ENCODE measurements at places on chromosomes 2 and 18.
A peak's percentile ranks its signal among the peaks of the same experiment; 100 is the strongest.

DNA sequence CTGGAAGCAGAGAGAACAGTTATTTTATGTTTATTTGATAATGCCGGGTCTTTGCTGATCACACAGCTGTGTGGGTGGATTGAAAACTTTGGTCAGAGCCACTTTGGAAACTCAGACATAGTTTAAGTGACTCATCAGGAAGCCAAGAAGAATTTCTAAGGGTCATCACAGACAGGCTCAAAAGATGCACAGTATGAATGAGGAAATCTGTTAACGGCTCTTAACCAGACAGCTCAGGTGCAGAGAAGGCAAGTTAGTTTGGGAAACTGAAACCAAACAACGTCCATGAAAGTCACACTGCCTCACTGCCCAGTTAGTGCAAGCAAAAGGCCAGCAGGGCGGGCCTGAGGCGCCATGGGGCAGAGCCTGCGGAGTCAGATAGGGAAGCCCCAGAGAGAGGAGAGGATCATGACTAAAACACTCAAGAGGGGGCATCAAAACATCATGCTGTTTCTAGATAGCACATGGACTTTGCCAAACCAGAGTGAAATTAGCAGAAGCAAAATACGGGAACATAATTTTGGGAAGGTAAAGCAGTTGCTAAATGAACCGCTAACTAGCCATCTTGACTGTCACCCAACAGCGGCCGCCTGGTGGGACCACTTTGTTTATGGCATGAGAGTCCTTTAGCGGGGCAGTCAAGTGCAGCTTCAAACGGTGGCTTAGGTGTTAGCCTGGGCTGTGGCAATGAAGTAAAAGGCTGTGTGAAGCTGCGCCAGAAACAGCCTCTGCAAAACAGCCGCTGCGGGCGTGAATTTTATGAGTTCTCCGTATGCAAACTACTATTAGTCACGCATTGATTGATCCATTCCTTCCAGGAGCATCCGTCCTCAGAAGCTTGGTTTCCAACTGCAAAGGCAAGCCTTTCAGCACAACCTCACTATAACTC, 101.2 kb downstream of the KCTD18 start:
- peak; percentile 95 for DNase-seq

GRCh38 chr18:55110436-55110835, 151.2 kb upstream of the CCDC68 start:
- DNase-seq = no peak

DNA sequence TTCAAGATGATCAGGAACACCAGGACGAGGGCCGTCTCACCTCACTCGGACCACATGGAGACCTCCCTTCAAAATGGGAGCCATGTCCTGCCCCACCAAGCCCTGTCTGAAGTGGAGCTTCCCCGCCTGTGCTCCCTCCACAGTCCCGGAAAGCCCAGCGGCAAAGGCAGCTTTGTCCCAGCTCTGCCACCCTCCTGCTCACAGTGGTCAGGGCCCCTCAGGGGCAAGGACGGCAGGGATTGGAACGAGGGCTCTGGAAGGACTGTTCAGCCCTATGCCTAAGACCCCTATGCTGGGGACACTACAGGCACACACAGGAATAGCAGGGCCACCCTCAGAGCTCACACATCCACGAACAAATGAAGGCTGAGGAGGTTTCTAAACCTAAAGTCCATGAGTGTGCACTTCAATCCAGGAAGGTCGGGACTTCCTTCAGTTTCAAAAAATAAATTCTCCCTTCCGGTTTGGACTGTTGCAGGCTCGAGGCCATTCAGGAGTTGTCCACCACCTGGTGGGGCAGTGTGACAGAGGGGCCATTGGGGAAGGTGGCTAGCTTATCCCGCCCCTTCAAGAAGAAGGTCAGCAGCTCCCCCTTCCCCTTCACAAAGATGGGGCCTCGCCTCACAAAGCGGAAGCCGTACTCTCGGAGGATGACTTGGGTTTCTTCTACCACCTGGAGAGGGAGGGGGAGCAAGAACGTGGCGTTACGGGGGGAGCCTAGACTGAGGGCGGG, 26.4 kb downstream of the CENPO start:
- no peak for DNase-seq

DNA sequence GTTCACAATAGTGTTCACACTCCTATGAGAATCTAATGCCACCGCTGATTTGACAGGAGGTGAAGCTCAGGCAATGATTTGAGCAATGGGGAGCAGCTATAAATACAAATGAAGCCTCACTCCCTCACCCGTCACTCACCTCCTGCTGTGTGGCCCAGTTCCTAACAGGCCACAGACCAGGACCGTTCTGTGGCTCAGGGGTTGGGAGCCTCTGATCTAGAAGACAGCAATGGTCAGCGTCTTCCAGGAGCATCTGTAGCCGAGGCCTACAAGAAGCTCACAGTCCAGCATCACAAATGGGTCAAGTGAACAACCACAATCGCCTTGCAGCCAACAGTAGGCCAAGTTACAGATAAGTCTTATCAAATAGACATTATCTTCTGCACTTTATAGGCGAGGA, 110.0 kb upstream of the SLC66A3 start:
- no peak for DNase-seq

DNA sequence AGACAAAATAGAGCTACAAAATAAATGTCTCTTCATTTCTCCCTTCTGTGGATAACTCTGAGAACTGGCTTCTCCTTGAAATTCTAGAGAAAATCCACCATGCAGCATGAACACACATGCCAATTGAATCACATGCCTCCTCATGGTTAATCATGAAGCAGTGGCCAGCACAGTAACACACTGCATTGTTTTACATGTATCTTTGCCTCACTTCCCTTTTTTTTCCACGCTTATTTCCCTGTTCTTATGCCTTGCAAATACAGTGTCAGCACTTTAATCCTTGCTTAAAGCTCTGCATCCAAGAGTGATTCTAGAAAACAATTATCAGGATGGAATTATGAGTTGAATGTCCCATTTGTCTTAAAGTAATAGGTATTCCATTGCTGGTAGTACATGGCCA, 50.3 kb upstream of the ZBTB7C start:
- DNase-seq = no peak

- DNase-seq = no peak
Observed at GRCh38 chr2:84800194-84800805, 80.6 kb downstream of the TRABD2A start.

DNA sequence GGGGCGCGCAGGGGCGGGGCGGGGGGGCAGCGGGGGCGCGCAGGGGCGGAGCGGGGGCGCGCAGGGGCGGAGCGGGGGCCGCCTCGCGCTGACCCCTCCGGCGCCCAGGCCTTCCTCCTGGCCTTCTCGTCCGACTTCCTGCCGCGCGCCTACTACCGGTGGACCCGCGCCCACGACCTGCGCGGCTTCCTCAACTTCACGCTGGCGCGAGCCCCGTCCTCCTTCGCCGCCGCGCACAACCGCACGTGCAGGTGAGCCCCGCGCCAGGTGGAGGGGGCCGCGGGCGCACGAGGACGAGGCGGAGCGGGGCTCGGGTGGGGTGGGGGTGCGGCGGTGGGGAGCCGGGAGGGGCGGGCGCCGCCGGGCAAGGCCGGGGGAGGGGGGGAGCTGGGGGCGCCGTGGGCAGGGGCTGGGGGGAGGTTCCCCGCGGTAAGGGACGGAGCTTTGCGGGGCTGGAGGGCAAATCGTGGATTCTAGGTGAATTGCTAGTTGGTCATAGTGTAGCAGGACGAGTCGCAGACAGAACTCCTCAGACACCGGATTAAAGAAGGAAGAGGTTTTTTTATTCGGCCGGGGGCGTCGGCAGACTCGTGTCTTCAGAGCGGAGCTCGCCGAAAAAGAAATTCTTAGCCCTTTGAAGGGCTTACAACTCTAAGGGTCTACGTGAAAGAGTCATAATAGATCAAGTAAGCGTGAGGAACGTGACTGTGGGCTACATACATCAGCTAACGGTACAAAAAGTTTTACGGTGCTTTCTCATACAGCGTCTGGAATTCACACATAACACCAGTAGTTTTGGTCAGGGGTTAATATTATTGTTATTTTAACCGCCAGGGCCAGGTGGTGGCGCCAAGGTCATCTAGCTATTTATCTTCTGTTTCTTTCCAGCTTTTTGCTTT, 29.9 kb downstream of the ANO7 start:
- peak; percentile 16 for DNase-seq

DNA sequence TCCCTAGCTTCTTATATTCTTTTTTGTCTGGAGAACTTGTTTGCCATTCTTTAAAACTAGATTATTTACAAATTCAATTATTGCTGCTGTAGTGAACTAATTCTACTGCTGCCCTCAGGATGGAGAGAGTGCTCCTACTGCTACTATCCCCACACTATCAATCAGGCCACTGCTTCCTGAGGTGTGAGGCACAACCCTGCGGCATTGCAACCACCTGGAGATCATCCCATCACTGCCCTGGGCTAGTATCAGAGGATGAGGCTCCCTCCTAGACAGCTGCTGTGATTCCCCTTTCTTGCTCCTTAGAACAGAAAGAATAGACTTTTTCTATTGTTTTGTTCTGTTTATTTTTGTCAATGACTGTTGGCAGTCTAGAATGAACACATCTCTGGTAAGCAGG, 146.6 kb downstream of the CDH19 start:
- DNase-seq = no peak

- DNase-seq = no peak
Observed at GRCh38 chr2:231911381-231911780, 14.8 kb downstream of the NPPC start.

- DNase-seq = no peak
Observed at GRCh38 chr2:182867426-182868053, 1.1 kb upstream of the FRZB start.

- DNase-seq = no peak
Observed at GRCh38 chr2:48328159-48328809, 201.7 kb upstream of the STON1 start.

DNA sequence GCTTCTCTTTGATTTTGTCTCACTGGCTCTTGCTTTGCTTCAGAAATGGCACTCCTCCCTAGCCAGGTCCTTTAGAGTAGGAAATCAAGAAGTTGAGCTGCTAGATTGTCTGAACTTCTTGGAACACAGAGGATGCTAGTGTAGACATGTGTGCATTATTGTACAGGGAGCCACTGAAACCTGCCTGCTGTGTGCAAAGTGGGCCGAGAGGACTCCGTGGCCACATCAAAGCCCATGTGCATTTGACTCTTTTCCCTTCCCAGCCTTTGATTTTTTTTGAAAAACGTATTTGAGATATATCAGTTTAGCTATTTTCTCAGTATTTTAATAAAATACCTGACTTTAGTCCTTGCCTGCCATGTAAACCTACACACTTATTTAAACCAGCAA, 83.1 kb downstream of the TMEM247 start:
- no peak for DNase-seq

- DNase-seq = no peak
Observed at GRCh38 chr2:22078701-22079100, 954.9 kb downstream of the TDRD15 start.

DNA sequence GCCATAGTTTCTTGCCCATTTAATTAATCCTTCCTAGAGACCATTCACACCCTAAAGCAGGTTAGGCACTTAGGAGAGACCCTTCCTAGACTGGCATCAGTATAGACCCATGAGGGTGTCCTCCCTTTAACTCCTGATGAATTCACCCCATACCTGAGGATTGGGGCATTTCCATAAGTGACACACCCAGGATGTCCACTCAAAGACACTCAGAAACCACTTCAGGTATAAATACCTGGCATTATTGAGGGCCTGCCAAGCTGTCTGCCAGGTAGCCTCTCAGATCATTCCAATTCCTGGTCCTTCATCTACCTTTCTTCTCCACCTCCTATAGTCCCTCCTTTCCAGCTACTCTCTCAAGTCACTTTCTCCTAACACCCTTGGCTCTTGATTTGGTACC, 57.5 kb upstream of the SLC14A2 start:
- no peak for DNase-seq

DNA sequence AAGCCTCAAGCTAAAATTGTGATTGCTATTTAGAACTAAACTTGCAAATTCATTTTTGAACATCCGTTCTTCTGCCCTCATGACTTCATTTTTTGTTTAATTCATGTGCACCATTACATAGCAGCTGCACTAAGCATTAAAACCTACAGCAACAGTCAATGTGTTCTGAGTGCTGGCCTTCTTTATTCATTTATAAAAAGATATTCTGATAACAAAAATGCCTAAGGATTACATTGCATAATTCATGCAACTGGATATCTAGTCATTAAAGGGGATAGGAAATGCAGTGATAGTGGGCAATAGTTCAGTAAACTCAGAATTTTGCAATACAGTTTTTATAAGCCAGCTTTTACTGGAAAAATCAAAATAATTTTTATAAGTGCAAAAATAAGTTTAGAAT, 294.4 kb upstream of the EPC2 start:
- peak; percentile 52 for DNase-seq

DNA sequence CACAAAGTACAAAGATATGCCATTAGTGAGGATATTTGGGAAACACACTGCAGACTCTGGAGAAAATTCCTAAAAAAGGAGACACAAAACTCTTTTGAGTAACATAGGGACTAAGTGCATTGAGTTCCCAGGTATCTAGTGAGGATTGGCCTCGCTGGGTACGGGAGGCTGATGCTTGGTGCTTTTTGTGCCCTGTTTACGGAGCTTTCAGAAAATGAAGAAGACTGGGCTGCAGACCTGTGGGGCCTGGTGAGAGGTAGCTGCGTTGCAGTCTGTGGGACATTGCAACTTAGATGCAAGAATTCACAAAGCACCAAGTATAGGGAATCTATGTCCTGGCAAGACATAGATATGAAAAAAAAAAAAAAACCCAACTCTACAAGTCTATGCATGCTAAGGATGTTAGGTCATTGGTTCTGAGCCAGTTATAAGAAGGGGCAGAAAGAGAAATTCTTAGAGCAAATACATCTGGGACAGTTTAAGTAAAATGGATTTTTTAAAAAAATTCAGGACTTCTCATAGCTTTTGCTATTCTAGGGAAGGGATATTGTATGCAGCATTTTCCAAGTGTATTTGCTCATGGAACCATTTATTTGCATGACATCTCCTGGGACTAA, 156.0 kb downstream of the SLC4A3 start:
- DNase-seq = no peak

GRCh38 chr2:231374771-231375170, 20.7 kb upstream of the B3GNT7 start:
- DNase-seq = no peak

GRCh38 chr18:36412778-36413177, 115.3 kb downstream of the FHOD3 start:
- peak; percentile 15 for DNase-seq

- DNase-seq = no peak
Observed at GRCh38 chr2:182833084-182833854, 33.2 kb downstream of the FRZB start.

DNA sequence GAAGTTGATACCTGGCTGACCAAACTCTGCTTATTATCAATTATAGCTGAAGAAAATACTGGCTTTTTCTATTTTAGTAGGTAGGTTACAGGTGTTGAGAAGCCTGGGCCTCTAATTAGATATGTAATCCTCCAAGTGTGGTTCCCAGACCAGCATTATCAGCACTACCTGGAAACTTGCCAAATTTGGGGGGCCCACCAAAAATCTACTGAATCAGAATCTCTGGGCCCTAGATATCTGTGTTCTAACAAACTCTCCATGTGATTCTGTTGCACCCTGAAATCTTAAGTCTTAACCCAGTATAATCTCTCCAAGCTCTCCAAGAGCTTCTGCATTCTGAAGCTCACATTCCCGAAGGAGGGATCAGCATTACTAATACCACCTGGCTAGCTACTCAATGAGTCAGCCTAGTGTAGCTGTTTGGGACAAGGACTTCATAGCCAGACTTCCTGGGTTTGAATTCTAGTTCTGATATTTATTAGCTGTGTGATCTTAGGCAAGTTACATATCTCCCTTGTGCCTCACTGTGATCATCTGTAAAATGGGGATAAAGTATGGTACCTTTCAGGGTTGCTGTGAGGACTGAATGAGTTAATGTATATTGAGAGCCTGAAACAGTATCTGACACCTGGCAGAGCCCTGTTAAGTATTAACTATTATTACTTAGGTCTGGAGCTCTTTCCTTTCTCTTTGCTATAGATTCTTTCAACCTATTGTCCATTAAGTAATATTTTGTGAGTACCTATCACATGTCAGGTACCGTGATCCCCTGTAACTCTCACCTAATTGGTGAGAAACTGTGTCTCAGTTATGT, 94.1 kb upstream of the CD302 start:
- DNase-seq = peak; percentile 83
